ENCODE measurements at places on chromosomes 11 and 22. TPM values are rescaled to one million over a fixed set of nuclear protein-coding genes. Genes with fewer than 3 reads are reported as not detected.

Gene POU2AF3
- total RNA-seq = not detected

Gene UBTFL1
- not detected for total RNA-seq

Gene PHRF1
- total RNA-seq = 38.1 TPM

Gene OR51D1
- not detected for total RNA-seq

Gene BAIAP2L2
- total RNA-seq = under 0.01 TPM

Data from placental epithelial cell (primary cell).